T-helper 1 cell (primary cell): ENCODE measurements at places on chromosomes 16 and 17.

DNA sequence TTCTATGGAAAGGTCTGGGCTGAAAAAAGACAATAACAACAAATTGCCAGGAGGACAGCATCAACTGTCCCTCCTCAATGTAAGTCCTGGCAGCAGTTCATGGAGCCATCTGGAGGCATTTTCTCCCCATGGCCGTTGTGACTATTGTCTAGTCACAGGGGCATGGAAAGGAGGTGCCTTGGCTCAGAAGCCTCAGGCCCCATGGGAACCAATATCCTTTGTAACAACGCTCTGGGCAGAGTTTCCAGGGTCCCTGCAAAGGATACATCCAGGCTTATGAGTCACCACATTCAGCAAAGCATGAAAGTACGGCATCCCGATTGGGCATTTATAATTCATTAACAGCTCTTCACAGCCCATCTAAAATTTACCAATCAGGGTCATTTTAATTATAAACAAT lies 85.2 kb downstream of the GLG1 start:
- DNase-seq, result no peak

GRCh38 chr16:82016263-82016662 lies 5.0 kb upstream of the SDR42E1 start:
- DNase-seq, result no peak

- no peak for DNase-seq
These were observed 20.4 kb upstream of the MRPS23 start for GRCh38 chr17:57870283-57870635.

- no peak for DNase-seq
These were observed 544 bp downstream of the CCP110 start for GRCh38 chr16:19524356-19524615.

DNA sequence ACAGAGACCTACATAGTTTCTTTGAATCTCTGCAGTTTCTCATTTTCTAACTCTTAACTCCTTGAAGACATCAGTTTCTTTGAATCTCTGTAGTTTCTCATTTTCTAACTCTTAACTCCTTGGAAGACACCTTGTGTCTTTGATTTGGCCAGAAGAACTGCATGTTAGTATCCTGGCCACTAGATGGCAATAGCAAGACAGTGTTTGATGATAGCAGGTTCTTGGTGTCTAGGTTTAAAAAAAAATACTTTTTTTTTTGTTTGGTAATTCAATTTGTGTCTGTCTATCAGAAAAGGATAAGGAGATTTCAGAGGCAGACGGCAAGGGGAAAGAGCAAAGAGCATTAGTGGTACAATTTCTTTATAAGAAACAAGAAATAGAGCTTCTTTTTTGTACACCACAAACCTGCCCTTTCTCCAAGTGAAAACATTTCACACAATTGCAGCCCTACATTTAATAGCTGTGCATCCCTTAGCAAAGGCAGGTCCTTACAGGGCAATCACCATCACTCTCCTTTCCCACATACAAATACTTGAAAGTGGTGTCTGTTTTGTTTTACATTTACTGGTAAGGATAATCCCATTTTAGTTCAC lies 1324.9 kb upstream of the CDH8 start:
- DNase-seq, result no peak

DNA sequence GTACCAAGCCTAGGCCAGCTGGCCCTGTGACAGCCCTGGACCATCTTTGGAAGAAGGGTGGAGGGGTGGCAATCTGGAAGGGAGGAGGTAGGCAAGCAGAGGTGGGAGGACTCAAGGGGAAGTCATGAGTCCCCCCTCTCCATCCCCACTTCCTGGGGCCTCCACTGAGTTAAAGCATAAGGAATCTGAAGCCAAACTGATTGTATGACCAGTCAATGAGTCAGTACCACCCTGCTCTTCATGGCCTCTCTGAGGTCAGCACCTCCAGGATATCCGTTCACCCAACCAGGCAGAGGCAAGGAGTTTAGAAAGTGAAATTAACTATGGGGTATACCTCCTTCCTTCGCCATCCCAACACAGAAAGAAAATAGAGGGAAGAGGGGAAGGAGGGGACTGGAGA lies 272.7 kb downstream of the SOX9 start:
- DNase-seq, result no peak

DNA sequence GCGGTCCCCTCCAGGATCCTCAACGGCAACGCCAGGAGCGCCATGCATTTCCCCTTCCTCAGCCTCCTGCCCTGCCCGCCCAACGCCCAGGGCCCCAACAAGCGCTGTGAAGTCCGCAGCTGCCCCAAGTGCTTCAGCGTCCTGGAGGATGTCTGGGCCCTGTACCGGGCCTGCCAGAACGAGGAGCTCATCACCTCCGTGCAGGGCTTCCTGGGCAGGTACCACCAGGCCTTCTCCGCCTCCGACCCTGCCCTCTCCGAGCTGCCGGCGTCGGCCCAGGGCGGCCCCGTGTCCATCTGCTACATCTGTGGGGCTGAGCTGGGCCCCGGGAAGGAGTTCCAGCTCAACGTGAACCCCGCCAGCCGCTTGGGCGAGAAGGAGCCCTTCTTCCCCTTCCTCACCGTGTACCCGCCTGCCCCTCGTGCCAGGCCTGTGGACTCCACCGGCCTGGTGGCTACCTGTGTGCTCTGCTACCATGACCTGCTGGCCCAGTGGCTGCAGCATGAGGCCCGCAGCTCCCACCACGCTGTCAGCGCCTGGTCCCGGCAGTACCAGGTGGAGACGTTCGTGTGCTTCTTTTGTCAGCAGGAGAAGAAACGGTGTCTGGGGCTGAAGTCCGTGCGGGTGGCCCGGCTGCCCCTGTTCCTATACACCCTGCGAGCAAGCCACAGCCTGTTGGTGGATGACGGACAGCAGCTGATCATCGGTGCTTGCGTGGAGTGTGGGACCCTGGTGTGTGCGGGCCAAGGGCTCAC lies 58.9 kb upstream of the CIBAR2 start:
- DNase-seq, result no peak

DNA sequence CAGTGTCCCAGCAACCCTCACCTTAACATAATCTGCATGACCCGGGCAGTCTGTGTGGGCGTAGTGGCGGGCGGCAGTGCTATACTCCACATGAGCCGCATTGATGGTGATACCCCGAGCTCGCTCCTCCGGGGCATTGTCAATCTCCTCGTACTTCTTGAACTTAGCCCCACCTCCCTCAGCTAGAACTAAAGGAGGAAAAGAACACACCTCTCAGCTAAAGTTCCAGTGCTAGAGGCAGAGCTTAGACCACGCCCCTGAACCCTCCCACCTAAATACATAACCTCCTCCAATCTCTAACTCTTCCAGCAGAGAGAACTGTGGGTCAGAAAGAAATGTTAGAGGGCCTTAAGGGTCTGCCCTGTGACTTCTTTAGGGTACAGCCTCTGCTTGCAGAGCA lies 855 bp downstream of the TUFM start:
- peak; percentile 24 for DNase-seq

DNA sequence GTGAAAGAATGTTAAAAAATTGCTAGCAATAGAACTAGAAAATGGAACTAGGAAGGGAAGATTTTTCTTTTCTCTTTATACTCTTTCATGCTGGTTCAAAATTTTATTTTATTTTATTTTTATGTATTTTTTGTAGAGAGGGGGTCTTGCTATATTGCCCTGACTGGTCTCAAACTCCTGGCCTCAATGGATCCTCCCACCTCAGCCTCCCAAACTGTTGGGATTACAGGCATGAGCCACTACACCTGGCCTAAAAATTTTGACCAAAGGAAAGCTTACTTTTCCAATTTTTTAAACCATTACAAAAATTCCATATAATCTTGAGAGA lies 10.0 kb upstream of the TERF2 start:
- DNase-seq, result no peak
